ENCODE measurements at places on chromosomes 2 and 18.

DNA sequence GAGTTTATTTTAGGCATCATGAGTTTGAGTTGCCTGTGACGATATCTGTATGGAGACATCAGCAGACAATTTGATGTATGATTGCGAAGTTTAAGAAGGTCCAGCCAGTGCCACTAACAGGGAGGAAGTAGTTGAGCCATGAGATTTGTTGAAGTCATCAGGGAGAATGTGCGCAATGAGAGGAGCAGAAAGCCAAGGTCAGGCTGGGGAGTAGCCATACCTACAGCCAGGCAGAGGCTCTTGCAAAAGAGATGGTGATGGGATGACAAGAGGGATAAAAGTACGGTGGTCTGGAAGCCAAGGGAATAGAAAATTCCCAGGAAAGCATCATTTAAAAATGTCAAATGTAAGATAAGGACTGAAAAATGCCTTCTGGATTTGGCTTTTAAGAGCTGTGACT lies 51.2 kb downstream of the LIMS1 start:
- no peaks in the 10 kb centered on the region for H3K36me3 ChIP-seq
- H3K4me3 ChIP-seq, result no peak overlapping the region
- H3K4me1 ChIP-seq, result peaks cover 37% of the 10 kb centered on the region
- H3K27ac ChIP-seq, result no peak overlapping the region
- no peak for DNase-seq

GRCh38 chr18:31149351-31149750 lies 13.3 kb downstream of the DSC1 start:
- no peak overlapping the region for H3K4me3 ChIP-seq
- H3K4me1 ChIP-seq, result no peaks in the 10 kb centered on the region
- H3K27ac ChIP-seq, result no peak overlapping the region
- no peaks in the 10 kb centered on the region for H3K36me3 ChIP-seq
- DNase-seq, result no peak
- H3K27me3 ChIP-seq, result no peaks in the 10 kb centered on the region

DNA sequence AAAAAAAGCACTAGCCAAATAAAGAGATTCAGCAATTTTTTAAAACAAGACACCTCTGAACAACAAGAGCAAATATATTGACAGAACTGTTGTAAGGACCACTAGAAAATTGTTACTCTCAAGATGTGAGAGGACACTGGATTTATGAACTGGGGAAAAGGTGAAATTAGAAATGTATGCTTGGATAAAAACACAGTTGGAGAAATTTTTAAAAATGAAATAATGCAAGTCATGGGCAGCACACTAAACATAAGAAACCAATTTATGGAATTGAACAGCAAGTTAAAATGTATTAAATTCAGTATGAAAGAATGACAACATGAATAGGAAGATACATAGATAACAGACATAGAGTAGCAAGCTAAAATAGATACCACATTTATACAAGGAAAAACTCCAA lies 377.4 kb downstream of the LRRTM4 start:
- H3K4me3 ChIP-seq, result no peak overlapping the region
- no peak for DNase-seq
- no peaks in the 10 kb centered on the region for H3K36me3 ChIP-seq

- H3K27me3 ChIP-seq, result no peaks in the 10 kb centered on the region
- no peaks in the 10 kb centered on the region for H3K4me1 ChIP-seq
- DNase-seq, result no peak
- H3K27ac ChIP-seq, result no peak overlapping the region
- no peak overlapping the region for H3K4me3 ChIP-seq
Observed at GRCh38 chr2:157164370-157164769, 93.1 kb upstream of the GALNT5 start.

DNA sequence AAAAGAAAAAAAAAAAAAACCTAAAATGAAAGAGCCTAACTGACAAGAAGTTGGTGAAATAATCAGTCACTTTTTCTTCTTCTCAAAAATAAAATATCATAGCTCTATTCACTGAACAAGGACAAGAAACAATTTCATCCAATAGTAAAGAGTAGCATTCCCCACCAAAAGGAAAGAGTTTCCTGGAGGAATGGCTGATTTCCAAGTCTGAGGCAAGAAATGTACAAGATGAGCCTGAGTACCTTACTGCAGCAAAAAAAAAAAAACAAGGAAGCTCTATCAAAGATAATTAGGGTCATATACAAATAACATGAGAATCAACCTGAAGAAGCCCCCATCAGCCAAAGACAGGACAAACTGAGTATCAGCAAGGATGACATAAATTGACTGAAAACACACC lies 11.5 kb downstream of the ROCK1 start:
- no peaks in the 10 kb centered on the region for H3K27me3 ChIP-seq
- no peak overlapping the region for H3K4me3 ChIP-seq
- no peak for DNase-seq
- no peak overlapping the region for H3K27ac ChIP-seq
- no peaks in the 10 kb centered on the region for H3K36me3 ChIP-seq
- peaks cover 53% of the 10 kb centered on the region for H3K4me1 ChIP-seq

GRCh38 chr2:42096869-42097591 lies 49.2 kb downstream of the PKDCC start:
- no peak for DNase-seq
- H3K27ac ChIP-seq, result peak overlapping the region; percentile 90
- H3K27me3 ChIP-seq, result no peaks in the 10 kb centered on the region
- peak overlapping the region; percentile 19 for H3K4me3 ChIP-seq

- peaks cover 3% of the 10 kb centered on the region for H3K4me1 ChIP-seq
- H3K4me3 ChIP-seq, result no peak overlapping the region
- no peak overlapping the region for H3K27ac ChIP-seq
Observed at GRCh38 chr2:127906206-127906926, 20.6 kb upstream of the AMMECR1L start.

GRCh38 chr2:75311993-75312392 lies 112.7 kb upstream of the TACR1 start:
- no peaks in the 10 kb centered on the region for H3K27me3 ChIP-seq
- H3K27ac ChIP-seq, result no peak overlapping the region

DNA sequence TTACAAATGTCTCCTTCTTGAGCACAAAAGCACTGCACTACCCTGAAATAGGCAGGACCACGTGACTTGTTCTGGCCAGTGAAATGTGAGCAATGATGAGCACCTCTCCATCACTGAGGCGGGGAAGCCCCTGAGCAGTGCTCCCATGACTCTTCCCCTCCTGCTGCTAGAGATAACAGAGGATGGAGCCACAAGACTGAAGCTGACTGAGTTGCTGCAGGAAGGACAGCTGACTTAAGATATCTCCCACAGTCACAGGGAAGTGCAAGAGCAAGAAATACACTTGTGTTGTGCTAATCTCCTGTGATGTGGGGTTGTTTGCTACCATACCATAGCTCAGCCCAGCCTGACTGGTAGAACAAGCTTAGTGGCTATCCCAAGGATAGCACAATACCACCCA lies 38.7 kb downstream of the STK39 start:
- H3K4me3 ChIP-seq, result no peak overlapping the region
- no peaks in the 10 kb centered on the region for H3K36me3 ChIP-seq
- no peak for DNase-seq
- H3K27me3 ChIP-seq, result no peaks in the 10 kb centered on the region
- H3K4me1 ChIP-seq, result peaks cover 7% of the 10 kb centered on the region

DNA sequence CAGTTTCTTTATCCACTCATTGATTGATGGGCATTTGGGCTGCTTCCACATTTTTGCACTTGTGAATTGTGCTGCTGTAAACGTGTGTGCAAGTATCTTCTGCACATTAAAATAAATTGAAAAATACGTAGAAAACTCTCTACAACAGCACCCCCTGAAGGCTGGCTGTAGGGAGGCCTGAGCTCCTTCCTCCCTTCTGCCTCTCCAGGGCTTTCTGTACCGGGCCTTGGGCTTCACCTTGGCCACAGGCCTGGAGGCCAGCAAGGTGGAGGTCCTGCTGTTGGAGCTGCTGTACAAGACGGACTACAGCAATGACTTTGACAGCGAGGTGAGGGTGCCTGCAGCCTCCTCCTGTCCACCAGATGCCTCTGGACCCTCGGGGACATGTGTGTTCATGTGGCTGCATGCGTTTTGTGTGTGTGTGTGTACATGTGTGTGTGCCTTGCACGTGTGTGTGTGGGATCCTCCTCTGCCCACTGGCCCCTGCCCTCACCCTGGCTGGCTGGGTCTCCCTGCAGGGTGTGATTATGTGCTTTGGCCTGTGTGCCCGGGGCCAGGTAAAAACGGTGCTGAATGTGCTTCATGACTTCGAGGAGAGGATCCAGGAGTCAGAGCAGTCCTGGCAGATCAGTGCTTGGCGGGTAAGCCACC lies 29.2 kb downstream of the MROH2A start:
- no peaks in the 10 kb centered on the region for H3K36me3 ChIP-seq
- no peaks in the 10 kb centered on the region for H3K27me3 ChIP-seq
- DNase-seq, result no peak
- no peak overlapping the region for H3K4me3 ChIP-seq

GRCh38 chr2:48134704-48135103 lies 228.4 kb upstream of the FBXO11 start:
- H3K4me3 ChIP-seq, result no peak overlapping the region
- no peaks in the 10 kb centered on the region for H3K36me3 ChIP-seq
- no peak for DNase-seq
- no peaks in the 10 kb centered on the region for H3K27me3 ChIP-seq
- H3K4me1 ChIP-seq, result peaks cover 10% of the 10 kb centered on the region

- no peaks in the 10 kb centered on the region for H3K36me3 ChIP-seq
- H3K27me3 ChIP-seq, result no peaks in the 10 kb centered on the region
- H3K4me1 ChIP-seq, result no peaks in the 10 kb centered on the region
- H3K27ac ChIP-seq, result no peak overlapping the region
- H3K4me3 ChIP-seq, result no peak overlapping the region
Observed at GRCh38 chr2:143740431-143740830, 611.2 kb downstream of the ARHGAP15 start.

DNA sequence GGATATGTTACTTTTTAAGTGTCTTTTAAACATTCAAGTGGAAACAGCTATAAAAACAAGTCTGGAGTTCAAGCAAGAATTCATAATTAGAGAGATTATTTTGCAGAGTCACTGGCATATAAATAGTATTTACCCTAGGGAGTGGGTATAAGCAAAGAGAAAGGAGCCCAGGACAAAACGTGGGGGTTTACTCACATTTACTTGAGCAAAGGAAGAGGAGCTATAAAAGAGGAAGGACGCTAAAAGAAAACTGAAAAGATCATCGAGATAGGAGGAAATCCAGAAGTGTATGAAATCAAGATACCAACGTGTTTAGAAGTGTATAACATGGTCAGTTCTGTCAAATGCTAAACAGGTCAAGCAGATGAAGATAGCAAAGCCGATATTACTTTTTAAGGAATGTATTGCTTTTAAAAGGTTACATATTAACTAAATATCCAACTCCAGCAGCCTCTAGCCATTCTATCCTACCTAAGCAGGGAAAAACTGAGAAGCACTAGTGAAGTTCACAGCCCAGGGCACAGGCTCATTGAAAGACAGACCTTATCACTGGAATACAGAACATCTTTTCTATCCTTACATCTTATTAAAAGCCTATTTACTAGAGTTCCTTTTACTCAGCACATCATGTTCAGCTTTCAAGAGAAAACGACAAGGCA lies 8.6 kb downstream of the KANSL1L start:
- no peak for DNase-seq
- H3K4me3 ChIP-seq, result peak overlapping the region; percentile 17
- no peaks in the 10 kb centered on the region for H3K27me3 ChIP-seq

DNA sequence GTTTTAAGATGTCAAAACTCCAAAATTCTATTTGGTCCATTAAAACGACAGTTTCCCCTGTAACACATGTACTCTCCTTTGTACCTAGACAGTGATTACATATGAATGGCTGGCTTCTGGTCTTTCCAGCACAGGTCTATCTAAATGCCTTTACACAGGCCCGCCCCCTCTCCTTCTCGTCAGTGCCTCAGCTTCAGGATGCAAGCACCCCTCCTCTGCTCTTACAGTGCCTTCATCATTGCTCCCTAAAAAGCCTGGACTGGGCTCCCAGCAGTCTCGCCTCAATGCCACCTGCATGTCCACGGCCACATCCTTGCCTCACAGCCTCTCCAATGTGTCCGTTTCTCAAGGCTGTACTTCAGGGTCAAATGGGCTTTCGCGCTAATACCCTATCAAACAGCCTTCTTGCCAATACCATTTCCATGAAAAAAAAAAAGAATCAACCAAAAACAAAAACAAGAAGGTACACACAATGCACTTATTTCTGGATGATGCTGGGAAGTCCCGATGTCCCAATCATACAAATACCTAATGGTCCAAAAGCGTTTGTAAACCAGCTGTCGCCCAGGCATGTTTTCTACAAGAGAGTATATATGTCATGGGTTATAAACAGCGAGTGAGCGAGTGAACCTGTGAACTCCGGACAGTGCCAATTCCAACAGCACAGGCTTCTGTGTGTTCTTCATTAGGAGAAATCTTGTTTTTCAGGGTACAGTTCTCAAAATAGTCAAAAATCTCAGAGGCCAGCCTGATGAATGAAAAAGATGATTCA lies 77.2 kb downstream of the EIPR1 start:
- H3K27me3 ChIP-seq, result no peaks in the 10 kb centered on the region
- no peak overlapping the region for H3K4me3 ChIP-seq
- DNase-seq, result no peak
- no peak overlapping the region for H3K27ac ChIP-seq
- no peaks in the 10 kb centered on the region for H3K4me1 ChIP-seq
- H3K36me3 ChIP-seq, result no peaks in the 10 kb centered on the region

DNA sequence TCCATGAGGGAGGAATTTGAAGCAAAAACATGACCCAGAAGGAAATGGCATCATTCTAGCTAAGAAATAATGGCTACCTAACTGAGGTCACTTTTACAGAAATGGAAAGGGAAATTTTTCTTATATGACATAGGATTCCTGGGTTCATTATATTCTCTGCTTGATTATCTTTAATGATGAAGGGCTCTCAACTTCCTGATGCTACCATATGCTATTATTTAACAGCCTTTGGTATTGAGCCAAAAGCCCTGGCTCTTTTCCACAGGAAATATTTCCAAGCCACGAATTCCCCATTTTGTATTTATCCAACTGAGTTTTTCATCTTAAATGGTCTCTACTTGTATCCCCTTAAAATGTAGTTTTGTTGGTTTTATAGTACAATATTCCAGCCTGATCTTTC lies 63.2 kb upstream of the NPAS2 start:
- H3K36me3 ChIP-seq, result no peaks in the 10 kb centered on the region
- H3K27me3 ChIP-seq, result no peaks in the 10 kb centered on the region
- no peak overlapping the region for H3K27ac ChIP-seq
- DNase-seq, result no peak

All from thoracic aorta (tissue), 2 donors.